Left lung (tissue), 14 donors: ENCODE measurements at places on chromosomes 4 and X.

DNA sequence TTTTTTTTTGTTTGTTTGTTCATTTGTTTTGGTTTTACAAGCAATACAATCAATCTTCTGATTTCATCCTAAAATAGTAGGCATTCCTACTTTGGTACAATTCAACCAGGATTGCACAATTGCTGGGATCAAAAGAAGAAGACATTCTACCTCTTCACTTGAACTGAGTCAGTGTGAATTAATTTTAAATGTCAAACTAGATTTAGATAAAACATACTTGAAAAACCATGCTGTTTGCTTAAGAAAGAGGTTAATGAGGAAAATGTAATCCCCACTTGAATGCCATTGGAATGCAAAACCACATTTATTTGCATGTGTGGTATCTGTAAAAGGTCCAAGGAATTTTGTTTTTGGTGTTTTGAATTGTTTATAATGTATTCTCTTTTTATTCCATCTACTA lies 40.5 kb downstream of the HAND2 start:
- no peak for DNase-seq

- DNase-seq = no peak
These were observed 20.3 kb downstream of the BEX3 start for GRCh38 chrX:103396660-103397059.

DNA sequence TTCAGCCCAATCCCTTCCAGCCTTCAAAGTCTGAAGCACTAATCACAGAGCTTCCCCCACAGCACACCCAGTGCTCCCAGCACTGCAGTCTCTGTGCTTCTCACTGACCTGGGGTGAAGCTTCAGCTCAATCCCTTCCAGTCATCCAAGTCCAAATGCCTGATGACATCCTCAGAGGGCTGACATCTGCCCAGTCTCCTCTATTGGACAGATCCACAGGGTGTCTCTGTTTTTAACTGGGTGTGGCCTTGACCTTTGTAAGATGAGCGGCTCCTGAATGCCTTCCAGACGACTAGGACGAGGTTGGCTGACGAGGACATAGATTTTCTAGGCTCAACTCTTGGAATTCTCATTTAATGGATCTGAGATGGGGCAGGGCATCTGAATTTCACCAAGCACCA lies 7.6 kb upstream of the SLC2A9 start:
- DNase-seq = no peak

GRCh38 chrX:41952102-41952501 lies 28.7 kb upstream of the CASK start:
- no peak for DNase-seq

DNA sequence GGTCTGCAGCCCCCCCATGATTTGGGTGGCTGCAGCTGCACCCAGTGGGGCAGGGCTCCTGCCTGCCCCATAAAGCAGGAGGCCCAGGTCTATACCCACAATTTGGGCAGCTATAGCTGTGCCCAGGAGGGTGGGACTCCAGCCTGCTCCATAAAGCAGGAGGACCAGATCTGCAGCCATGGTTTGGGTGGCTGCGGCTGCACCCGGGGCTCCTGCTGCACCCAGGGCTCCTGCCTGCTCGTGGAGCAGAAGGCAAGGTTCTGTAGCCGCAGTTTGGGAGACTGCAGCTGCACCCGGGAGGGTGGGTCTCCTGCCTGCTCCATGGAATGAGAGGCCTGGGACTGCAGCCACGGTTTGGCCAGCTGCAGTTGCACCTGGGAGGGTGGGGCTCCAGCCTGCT lies 81.1 kb downstream of the ATRX start:
- no peak for DNase-seq

DNA sequence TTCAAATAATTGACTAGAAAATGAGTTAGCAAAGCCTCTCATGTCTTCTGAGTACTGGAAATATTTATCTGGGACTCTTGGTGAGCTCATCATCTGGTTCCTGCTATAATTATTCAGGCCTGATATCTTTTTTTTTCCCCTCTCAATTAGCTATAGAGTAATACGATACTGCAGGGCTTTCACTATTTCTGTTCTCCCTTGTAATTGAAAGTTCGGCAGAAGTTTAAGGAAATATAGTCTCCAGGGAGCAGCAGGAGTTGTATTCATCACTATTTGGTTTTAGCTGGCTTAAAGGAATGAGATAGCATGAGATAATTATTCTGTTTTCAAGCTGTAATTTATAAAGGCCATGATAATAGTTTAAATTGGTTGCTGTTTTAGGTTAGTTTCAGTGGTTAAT lies 378.6 kb upstream of the EPHA5 start:
- DNase-seq = no peak

GRCh38 chr4:128393101-128393704 lies 105.6 kb upstream of the PGRMC2 start:
- no peak for DNase-seq

DNA sequence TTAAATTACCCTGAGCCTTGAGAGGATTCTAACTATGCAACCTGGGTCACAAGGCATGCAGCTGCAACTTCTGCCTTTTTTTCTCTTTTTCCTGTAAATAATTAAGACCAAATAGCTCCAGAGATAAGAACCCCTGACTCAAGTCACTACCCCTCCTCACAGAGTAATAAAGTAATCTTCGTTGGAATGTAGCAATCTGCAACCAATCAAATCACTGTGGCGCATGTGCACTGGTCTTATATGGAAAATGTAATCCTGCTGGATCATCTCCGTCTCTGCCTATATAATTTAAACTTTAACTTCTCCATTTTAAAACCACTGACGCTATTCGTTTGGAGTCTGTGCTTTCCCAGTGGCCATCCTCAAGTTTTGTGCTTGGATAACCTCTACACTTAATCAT lies 6.1 kb upstream of the EFHC2 start:
- no peak for DNase-seq

DNA sequence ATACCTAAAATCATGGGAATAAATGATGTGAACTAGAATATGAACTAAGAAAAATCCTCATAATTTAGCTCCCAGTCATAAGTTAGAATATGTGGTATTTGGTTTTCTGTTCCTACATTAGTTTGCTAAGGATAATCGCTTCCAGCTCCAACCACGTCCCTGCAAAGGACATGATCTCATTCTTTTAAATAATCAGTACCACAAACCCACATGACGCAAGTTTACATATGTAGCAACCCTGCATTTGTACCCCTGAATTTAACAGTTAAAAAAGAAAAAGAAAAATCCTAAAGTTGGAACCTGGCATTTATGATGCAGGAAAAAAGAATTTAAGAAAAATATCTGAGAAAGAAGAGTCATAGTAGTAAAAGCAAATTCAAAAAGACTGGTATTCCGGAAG lies 13.3 kb downstream of the UBA6 start:
- DNase-seq = no peak
